ENCODE measurements at places on chromosomes 7 and 10.
A peak's percentile ranks its signal among the peaks of the same experiment; 100 is the strongest.

GRCh38 chr7:44431091-44431608, 59.3 kb downstream of the NUDCD3 start:
- DNase-seq, result no peak

GRCh38 chr7:128065872-128066271, 34.6 kb upstream of the LRRC4 start:
- no peak for DNase-seq

DNA sequence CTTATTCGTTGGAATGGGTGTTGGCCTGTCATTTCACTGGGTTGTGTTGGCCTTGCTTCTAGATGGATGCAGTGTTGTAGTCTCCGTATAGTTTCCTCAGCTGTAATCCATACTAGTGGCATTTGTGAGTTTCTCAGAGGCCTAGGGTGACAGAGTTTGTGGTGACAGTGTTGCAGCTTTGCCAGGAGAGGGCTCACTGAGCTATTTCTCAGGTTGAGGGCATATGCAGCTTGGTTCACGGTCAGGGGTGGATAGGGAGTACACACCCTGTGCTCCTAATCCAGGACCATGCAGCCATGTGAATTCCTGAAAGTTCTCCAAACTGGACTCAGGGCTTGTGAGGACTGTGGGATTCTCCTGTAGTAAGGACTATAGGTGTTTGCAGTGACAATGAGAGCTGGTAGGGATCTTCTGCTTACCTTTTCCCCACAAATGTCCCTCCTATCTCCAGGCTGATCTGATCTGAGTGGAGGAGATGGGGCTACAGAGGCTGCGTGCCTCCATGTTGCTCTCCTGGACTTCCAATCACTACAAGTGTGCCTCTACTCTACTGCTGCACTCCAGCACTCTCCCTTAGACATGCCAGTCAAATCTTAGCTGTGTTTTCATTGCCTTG, 229.0 kb downstream of the STK31 start:
- DNase-seq, result peak; percentile 36

- no peak for DNase-seq
Observed at GRCh38 chr10:91702620-91703019, 69.7 kb upstream of the PPP1R3C start.

DNA sequence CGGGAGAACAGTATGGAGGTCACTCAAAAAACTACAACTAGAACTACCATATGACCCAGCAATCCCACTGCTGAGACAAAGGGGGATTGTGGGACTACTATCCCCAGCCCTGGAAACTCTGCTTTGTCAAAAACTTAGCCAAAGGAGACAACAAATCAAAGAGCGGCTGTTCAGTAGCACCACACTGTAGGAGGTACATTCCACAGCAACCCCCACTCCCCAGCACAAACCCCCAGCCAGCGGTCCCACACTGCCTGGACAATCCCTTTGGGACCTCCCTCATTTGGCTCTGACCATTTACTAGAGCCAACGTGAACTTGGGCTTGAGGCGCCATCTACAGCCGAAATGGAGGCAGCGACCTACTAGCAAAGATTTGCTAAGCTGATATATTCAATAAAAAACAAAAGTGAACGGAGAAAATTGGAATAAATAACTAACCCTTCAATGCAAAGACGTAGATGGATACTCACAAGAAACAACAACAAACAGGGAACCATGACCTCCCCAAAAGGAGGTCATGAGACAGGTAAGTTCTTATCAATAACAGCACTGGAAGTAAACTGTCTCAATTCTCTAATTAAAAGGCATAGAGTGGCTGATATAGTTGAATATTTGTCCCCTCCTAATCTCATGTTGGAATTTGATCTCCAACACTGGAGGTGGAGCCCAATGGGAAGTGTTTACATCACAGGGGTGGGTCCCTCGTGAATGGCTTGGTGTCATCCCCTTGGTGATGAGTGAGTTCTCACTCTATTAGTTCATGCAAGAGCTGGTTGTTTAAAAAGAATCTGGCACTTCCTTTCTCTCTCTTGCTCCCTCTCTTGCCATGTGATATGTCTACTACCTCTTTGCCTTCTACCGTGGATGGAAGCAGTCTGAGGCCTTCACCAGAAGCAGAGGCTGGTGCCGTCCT, 119.0 kb upstream of the KCNMA1 start:
- DNase-seq, result peak; percentile 49

DNA sequence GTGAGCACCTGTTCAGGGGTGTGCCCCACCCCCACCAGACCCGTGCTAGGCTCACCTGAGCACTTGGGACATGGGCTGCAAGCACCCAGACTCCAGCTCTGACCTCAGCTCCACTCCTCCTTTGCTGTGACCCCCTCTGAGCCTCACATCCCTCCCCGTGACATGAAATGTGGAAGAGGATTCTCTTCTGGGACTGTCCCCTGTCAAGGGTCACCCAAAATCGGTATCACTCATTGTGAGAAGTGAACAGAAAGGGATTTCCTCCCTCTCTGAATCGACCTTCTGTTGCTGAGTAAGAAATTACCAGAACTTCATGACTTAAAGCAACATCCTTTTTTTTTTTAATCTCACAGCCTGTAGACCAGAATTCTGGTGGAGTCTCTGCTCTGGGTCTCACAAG, 6.2 kb upstream of the CHST15 start:
- no peak for DNase-seq

GRCh38 chr7:9250876-9251275, 817.5 kb downstream of the NXPH1 start:
- DNase-seq, result no peak

DNA sequence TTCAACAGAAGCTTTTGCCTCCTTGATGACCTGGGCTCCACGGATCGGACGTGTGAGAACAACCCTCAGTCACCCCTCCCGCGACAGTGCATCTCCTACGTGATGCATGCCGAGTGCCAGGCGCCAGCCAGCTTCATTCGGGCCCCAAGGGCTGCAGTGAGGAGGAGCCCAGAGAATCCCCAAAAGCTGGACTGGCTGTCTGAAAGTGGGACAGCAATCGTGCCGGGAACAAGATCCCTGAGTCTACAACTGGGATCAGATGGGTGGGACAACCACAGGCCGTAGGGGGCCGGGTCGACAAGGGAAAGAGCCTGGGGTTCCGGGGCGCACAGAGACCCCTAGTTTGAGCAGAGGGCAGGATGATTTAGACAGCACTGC, 27.2 kb downstream of the EBF3 start:
- DNase-seq, result no peak

DNA sequence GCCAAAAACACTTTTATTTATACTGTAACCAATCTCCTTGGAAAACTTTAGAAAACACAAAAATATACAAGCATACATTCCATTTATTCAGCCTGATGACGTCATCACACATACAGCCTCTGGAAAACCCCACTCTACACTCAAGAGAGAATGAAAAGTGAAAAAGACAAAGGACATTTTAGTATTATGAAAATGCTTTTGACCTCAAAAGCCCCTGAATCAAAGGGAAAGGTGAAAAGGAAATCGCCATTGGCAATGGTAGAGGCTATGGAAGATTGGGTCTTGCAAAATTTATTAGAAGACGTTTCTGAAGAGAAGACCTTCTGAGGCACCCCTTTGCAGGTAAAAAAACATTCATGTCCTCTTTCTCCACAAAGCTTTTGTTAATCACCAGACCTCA, 82.9 kb upstream of the STRIP2 start:
- DNase-seq, result no peak

DNA sequence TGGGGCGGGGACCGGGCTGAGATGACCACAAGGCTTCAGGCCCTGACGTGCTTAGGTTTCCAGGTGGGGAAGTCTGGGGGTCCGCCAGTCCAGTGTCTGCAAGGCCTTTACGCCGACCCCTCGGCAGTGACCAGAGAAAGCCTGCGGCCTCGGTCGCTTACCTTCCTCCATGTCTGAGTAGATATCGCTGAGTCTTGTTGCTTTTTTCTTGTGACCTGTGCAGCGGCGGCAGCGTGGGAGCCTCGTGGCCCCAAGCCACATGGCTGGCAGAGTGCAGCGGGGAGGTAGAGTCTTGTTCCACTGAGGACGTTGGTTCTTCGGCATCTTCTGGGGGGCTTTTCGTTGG, 329 bp downstream of the NOLC1 start:
- DNase-seq, result no peak

- no peak for DNase-seq
Observed at GRCh38 chr10:128462844-128463243, 336.6 kb upstream of the MKI67 start.

GRCh38 chr10:121684276-121684675, 86.0 kb upstream of the FGFR2 start:
- no peak for DNase-seq

DNA sequence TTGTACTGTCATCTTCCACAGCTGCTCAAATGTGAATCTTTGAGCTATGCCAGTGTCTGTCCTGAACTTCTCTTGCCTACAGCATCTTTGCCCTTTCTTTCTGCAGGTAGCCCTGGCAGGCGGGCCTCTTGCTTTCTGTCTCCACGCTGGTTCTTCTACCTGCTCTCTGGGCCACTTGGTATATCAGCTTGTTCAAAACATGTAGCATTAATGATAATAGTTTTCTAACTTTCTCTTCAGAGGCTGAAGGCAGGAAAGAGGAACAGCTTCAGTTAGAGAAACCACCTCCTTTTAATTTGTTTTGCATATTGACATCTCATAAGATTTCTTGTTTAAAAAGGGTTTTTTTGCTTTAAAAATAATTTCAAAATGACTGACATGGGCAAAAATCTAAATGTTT, 923 bp upstream of the FGL2 start:
- no peak for DNase-seq

- peak; percentile 45 for DNase-seq
Observed at GRCh38 chr7:20438694-20439376, 108.1 kb downstream of the ITGB8 start.

- DNase-seq, result no peak
Observed at GRCh38 chr7:148849393-148850098, 34.5 kb downstream of the EZH2 start.

- no peak for DNase-seq
Observed at GRCh38 chr10:86929468-86930380, 27.7 kb downstream of the MMRN2 start.

DNA sequence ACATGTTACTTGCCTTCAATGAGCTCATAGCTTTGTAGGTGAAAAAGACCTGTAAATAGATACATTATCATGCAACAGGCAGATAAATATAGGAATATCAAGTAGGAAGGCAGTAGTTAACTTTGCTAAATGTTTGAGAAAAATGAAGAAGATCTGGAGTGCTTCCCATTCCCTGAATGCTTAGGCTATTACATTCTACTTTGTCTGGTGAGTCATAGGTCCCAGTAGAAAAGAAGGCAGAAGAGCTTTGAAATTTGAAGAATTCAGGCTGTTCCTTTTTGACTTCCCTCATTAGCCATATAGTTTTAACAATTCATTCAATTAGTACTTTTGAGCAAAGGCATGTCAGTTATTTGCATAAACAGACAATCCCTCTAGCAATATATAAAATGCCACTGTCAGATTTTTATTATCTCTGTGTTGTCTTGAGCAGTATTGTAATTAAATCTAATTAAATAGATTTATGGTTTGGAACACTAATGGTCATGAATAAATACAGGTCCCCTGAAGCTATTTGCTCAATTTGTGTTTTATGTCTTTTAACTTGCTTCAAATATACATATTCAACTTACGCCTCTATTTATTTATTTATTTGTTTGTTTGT, 875.0 kb downstream of the REEP3 start:
- DNase-seq, result peak; percentile 58

DNA sequence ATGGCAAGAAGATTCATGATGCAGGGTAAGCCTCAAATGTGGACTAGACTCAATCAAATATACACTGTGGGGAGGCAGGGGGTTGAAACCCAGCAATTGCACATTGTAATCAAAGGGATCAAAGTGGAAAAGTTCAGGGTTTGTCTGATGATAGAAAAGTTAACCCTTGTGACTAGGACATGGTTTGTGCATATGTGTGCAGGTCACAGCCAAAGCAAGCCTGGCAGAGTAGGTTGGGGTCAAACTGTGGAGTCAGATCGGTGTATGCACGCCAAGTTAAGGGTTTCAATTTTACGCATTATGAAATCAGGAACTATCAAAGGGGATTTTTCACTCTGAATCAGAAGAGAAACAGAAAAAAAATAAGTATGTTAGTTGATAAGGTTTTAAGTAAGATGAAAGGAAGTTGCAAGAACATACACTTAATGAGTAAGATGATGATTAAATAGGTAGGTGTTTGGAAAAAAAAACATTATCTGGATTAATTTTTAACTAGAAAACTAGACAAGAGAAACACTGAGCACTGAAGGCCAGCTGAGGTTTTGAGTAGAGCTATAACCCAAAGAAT, 188.3 kb downstream of the DGKB start:
- DNase-seq, result no peak

GRCh38 chr7:114627231-114627630, 212.6 kb downstream of the FOXP2 start:
- no peak for DNase-seq

DNA sequence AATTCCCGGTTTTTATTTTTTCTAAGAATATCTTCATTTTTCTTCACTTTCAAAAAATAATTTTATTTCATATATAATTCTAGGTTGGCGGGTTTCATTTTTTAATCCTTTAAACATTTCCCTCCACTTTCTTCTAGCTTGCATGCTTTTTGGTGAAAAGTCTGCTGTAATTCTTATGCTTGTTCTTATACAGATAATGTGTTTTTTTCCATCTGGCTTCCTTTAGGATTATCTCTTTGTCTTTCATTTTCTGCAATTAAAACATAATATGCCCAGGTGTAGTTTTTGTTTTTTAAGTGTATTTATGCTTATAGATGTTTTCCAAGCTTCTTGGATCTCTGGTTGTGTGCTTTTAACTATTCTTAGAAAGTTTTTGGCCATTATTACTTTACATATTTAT, 341.3 kb upstream of the SEMA3C start:
- no peak for DNase-seq

DNA sequence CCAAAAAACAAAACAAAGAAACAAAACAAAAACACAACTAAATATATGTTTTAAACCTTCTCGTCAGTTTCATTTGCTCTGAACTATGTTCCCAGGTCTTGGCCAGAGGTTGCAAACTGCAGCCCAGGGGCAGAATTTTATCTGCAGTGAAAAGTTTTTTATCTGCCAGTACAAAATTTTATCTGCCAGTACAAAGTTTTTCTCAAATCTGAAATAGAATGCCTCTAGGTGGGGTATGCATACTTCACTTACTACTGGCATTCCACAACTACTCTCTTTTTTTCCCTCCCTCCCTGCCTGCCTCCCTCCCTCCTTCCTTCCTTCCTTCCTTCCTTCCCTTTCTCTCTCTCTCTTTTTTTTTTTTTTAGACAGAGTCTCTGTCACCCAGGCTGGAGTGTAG, 9.4 kb upstream of the CLDN3 start:
- DNase-seq, result no peak

GRCh38 chr7:48875045-48875916, 49.1 kb upstream of the CDC14C start:
- DNase-seq, result peak; percentile 17
